ENCODE measurements at places on chromosomes 7 and 10.

DNA sequence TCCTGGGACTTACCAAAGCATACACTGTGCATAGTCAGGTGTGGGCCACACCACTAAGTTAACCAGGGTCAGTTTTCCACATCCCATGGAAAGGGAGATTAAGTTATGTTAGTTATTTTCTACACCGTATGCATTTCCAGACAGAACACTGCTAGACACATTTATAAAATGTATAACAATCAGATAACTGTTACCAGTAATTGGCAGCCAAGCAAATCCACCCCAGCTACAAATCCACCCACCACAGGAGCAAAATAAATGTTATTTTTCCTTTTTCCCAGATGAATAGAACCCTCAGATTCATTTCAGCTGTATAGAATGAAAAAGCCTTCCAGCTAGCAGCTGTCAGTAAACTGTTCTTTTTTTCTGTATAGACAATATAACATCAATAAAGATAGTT lies 256.9 kb upstream of the FZD1 start:
- no peak for DNase-seq

DNA sequence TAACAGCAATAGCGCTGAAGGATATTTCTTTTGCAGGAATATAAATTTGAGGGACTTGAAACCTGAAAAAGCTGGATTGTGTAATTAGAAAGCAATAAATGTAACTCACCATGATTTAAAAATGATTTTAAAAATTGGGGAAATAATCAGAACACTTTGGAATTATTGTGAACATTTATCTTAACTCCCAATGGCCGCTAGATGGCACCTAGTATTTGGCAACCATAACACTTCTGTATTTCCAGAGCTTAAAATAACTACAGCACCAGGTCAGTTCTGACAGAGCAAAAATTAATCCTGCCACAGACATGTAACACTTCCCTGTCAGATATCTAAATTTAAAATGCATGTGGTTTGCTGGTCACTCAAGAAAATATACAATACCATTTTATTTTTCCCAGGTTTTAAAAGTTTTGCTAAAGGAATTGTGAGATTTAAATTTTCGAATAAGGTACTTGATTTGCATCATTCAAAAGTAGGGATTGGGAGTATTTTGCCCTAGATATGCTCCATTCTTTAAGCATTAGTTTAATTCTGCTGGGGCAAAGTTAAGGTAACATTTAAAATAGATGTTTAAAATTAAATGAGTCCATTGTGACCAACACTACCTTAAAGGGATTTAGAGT lies 144.5 kb downstream of the PPP1R3A start:
- no peak for DNase-seq

- DNase-seq: no peak
Measured at GRCh38 chr7:115368998-115369397, 447.1 kb downstream of the MDFIC start.

- peak; percentile 96 for DNase-seq
Measured at GRCh38 chr10:98361131-98362025, 53.6 kb downstream of the PYROXD2 start.

DNA sequence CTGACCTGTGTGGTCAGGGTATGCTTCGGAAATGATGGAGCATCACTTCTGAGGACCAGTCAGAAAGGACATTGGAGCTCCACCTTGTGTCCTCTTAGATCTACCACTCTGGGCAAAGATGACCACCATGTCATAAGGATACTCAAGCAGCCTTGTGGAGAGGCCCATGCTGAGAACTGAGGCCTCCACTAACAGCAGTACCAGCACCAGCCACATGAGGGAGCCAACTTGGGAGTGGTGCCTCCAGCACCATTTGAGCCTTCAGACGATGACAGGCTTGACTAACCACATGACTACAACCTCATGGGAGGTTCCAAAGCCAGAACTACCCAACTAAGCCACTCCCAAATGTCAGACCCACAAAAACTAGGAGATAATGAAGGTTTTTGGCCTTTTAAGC lies 116.0 kb downstream of the NPTX2 start:
- DNase-seq: no peak

GRCh38 chr7:20005081-20005480 lies 212.1 kb downstream of the MACC1 start:
- DNase-seq: no peak

DNA sequence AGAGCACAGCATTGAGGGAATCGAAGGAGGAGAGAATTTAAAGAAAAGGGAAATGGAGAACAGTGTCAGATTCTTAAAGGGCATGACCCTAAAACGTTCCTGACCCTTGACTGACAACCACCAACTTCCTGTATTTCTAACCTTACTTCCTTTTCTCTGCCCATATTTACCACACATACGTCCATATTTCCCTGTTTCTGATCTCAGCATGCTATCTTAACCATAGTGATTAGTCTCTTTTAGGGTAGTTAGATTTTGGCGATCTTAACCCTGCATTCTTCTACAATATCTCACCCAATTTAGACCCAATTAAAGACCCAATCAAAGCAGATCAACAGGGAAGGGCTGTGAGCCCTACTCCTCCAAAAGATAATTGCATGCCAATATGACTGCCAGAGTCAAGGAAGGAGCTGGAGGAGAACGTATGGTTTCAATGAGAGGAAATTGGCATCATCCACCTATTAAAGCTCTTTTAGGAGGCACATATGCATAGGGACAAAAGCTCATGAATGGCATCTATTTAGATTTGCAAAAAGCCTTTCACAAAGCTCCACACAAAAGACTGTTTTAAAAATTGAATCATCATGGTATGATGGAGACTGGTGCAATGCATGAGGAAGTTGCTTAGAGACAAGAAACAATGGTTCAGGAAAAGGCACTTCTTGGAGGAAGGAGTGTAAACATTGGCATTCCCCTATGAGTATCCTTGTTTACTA lies 49.0 kb upstream of the ARHGAP12 start:
- no peak for DNase-seq

DNA sequence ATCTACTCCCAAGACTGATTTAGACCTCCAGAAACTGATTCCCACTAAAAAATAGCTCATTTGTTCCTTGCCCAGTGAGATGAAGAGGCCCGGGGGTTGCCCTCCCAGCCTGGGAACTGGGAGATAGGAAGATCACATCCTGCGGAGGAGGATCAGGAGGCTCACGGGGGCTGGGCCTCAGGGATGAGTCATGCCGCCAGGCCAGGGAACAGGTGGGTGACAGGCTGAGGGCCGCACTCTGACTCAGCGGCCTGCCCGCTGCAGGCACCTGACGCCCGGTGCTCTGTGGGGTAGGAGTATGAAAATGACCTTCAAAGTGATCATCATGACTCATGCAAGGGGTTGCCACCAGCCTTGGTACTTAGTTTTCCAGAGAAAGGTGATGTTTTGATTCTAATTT lies 104.5 kb upstream of the ZPBP start:
- no peak for DNase-seq

DNA sequence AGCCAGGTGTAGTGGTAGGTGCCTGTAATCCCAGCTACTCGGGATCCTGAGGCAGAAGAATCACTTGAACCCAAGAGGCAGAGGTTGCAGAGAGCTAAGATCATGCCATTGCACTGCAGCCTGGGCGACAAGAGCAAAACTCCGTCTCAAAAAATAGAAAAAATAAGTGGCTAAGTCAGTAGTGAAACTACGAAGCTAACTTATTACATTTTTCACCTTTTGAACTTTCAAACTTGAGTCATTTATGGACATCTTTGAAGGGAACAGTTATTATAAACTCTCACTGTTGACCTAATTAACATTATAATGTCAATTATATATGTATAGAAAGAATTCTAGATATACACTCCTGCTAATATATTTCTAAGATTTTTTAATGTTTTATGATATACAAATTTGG lies 541.5 kb upstream of the C7orf33 start:
- no peak for DNase-seq

- DNase-seq: no peak
Measured at GRCh38 chr10:10397906-10398305, 619.8 kb upstream of the CELF2 start.

DNA sequence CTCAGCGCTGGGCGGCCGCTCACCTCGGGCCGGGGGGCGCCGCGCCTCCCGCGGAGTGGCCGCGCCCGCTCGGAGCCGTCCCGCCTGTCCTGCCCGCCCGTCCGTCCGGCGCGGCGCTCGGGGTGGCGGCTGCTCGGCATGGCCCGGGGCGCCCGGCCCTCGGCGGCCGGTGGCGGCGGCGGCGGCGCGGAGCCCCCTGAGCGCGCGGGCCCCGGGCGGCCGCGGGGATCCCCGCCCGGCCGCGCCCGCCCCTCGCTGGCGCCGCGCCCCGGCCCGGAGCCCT lies 338 bp downstream of the SDK1 start:
- no peak for DNase-seq

DNA sequence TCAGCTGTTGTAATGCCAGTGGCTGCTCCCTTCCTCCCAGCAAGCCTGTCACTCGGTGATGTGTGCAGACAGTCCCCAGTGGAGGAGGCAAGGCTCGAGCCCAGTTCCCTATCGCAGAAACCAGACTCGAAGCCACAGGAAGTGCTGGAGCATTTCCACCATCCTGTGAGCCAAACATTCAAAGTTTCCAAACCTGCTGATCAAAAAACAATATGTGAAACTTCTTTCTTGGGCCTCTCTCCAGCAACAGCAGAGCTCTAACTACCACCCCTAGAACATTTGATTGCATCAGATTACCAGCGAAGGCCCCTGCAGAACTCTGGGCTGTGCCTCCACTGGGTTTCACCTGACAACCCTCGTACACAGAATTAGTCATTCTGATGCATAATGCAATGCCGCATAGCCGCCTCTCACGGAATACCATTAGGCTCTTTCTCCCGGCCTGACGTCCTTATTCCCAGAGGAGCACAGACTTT lies 94.0 kb downstream of the ELMO1 start:
- peak; percentile 94 for DNase-seq

- no peak for DNase-seq
Measured at GRCh38 chr10:101493249-101493648, 94.8 kb downstream of the POLL start.

GRCh38 chr10:76626386-76626785 lies 1011.2 kb downstream of the KCNMA1 start:
- DNase-seq: no peak

GRCh38 chr7:153190452-153190851 lies 430.9 kb downstream of the ACTR3B start:
- DNase-seq: no peak

GRCh38 chr10:71193516-71193915 lies 18.9 kb upstream of the UNC5B start:
- DNase-seq: no peak
